ENCODE measurements at places on chromosomes 2 and 18.

DNA sequence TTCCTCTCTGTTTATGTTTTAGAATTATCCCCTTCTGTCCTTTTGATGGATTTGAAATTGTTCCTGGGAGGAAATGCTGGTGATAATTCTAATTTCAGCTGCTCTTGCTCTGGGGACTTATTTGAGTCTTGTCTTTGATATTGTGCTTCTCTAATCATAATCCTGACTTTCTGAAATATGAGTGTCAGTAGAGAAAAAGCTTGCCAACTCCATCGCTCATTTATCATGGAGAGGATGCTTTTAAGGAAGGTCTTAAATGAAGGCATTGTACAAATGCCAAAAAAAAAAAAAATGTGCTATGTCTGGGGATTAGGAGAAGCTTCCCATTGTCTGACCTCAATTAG, 159.5 kb downstream of the NYAP2 start:
- H3K4me1 ChIP-seq, result no peaks in the 10 kb centered on the region
- H3K27ac ChIP-seq, result no peak overlapping the region
- peaks cover 25% of the 10 kb centered on the region for H3K27me3 ChIP-seq
- H3K4me3 ChIP-seq, result no peak overlapping the region
- ATAC-seq, result no peak

- peak; percentile 65 for ATAC-seq
- no peak overlapping the region for H3K4me3 ChIP-seq
- peaks cover 1% of the 10 kb centered on the region for H3K36me3 ChIP-seq
These were observed 138.0 kb downstream of the CTIF start for GRCh38 chr18:48676756-48677368.

- H3K4me1 ChIP-seq, result peaks cover 18% of the 10 kb centered on the region
- ATAC-seq, result no peak
- H3K4me3 ChIP-seq, result peak overlapping the region; percentile 95
- H3K36me3 ChIP-seq, result peaks cover 11% of the 10 kb centered on the region
- peak overlapping the region; percentile 89 for H3K27ac ChIP-seq
These were observed 1.1 kb upstream of the CEP192 start for GRCh38 chr18:12990123-12990475.

GRCh38 chr18:26003817-26004216, 86.6 kb downstream of the SS18 start:
- no peaks in the 10 kb centered on the region for H3K4me1 ChIP-seq
- H3K27ac ChIP-seq, result no peak overlapping the region

DNA sequence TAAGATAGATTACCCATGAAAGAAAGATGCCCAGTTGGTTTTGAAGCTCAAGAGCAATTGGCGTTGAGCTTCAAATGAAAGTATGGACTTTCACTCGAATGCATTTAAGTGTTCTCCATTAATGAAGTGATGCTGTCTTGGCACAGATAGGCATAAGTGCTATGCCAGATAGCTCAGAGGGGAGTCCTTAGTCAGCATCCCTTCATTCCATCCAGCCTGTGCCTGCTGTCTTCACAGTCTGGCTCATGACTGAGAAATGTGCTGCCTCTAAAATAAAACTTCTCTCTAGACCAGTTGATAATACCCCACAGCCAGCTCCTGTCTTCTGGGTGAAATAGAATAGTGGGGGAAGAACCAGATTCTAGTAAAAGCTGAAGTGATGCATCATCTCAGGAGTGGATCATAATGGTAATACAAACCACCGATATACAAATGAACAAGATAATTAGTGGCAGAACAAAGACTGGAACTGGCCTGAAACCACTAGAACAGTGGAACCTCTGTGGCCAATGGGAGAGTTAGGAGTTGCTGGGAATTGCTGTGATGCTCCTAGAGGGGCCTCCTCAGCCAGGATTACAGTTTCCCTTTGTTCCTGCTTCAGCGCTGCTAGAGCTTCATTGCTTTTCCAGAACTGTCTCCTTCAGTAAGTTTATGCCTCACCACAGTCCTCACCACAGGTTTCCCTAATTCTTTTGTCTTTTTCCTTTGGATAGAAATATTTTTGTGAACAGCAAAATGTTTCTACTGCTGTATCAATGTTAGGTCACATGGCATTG, 359.3 kb downstream of the KIAA1328 start:
- no peak overlapping the region for H3K27ac ChIP-seq
- ATAC-seq, result no peak
- no peaks in the 10 kb centered on the region for H3K36me3 ChIP-seq
- no peaks in the 10 kb centered on the region for H3K27me3 ChIP-seq
- H3K4me3 ChIP-seq, result no peak overlapping the region

- H3K27me3 ChIP-seq, result peaks cover 29% of the 10 kb centered on the region
- H3K27ac ChIP-seq, result no peak overlapping the region
- no peak for ATAC-seq
- no peak overlapping the region for H3K4me3 ChIP-seq
- peaks cover 7% of the 10 kb centered on the region for H3K4me1 ChIP-seq
These were observed 3.7 kb upstream of the LRRFIP1 start for GRCh38 chr2:237623428-237624403.

DNA sequence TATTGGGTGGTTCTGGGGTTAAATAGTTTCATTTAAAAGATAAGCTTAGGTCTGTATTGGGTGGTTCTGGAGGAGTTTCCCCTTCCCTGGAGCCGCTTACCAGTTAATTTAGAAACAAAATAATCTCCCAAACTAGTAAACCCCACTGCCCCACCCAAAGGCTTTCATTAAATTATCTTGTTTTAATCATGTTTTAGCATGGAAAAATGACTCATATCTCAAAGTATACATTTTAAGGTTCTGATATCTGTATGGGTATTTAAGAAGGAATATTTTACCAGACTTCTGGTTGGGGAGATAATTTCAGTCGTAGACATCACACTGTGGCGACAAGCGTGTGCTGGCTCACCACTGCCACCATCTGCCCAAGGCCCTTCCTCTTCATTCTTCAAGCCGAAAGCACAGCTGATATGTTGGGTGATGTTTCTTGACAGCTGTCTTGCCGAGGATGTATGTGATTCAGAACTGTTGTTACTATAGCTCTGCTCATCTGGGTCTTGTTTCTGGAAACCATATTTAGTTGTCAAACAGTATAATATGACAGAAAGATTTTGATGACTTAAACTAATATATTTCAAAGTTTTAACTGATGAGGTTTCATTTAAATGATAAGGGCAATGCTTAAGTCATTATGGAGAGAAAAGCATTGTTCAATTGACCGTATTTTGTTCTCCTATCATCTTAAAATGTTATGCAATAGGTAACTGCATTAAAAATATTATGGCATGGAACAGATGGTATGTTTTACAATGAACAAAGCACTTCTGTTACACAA, 5.1 kb downstream of the FIGLA start:
- no peaks in the 10 kb centered on the region for H3K36me3 ChIP-seq
- ATAC-seq, result peak; percentile 65
- H3K27me3 ChIP-seq, result peaks cover 27% of the 10 kb centered on the region
- H3K4me3 ChIP-seq, result no peak overlapping the region
- no peak overlapping the region for H3K27ac ChIP-seq

DNA sequence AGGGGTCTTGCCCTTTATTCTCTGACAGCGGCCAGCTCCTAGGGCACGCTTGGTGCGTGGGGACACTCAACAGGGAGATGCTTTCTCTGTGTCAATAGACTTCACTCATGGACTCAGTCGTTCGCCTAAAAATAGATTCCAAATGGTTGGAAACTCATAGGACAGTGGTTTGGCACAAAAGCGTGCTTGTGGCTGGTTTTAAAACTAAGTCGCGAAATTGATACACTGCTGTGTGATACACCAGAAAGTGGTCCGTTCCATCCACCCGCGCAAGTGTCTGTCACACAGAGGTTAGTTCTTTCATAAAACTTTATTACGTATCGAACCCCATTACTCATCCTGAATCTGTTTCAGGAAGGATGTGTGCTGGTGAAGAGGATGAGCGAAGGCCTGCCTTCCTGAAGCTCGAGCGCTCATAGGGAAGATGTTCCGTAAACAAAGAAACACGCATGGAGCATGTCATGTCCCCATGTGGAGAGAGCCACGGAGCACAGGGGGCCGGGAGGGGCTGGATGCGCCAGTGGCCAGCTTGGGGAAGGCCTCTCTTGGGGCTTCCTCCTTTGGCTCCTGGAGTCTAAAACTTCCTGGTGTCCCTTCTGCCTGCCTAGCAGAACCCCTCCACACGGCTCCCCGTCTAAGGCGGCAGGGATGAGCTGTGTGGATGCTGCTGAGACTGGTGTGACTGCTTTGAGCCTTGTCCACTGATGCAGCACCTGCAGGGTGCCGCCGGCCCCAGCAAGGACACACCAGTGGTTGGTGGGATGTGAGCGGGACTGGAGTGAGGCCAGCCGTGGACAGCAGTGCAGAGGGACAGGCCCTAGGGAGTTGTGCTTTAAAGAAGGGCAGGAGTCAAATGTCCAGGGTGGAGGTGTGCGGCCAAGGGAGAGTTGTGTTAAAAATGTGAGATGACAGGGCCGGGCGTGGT, 207.2 kb downstream of the GBX2 start:
- H3K4me3 ChIP-seq, result no peak overlapping the region
- ATAC-seq, result no peak
- no peaks in the 10 kb centered on the region for H3K27me3 ChIP-seq
- H3K27ac ChIP-seq, result no peak overlapping the region
- no peaks in the 10 kb centered on the region for H3K36me3 ChIP-seq

DNA sequence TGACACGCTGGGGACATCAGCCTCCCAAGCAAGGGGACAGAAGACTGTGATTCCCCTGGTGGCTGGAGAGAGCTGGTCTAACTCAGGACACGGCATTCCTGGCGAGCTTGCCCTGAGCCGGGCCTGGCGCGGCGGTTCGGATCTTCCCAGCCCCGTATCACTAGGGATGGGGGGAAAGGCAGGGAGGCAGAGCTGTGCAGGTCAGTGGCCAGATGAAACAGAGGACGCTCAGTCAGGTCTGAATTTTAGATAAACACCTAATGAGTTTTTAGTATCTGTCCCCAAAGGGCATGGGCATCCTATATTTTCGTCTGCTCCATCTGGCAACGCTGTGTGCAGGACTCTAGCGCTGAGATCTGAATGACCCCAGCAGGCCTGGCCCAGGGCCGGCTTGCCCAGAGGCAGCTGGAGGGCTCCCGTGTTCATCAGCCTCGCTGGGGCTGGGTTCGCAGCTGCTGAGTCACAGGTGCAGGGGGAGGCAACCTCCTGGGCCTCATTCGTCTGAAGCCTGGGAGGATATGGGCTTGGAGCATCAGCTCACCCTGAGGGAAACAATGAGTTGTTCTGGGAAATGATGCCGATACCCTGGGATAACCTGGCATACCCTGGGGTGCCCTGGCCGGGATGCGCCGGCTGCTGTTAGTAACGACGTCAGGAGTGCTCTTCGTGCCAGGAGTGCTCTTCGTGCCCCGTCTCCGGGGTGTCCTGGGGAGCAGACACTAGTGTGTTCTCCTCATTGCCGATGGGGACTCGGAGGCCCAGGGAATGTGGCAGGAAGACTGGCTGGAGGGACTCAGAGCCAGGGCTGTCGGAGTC, 48.1 kb upstream of the HPCAL1 start:
- ATAC-seq, result no peak
- peaks cover 27% of the 10 kb centered on the region for H3K27me3 ChIP-seq
- H3K4me1 ChIP-seq, result no peaks in the 10 kb centered on the region
- H3K27ac ChIP-seq, result no peak overlapping the region
- H3K36me3 ChIP-seq, result peaks cover 6% of the 10 kb centered on the region

DNA sequence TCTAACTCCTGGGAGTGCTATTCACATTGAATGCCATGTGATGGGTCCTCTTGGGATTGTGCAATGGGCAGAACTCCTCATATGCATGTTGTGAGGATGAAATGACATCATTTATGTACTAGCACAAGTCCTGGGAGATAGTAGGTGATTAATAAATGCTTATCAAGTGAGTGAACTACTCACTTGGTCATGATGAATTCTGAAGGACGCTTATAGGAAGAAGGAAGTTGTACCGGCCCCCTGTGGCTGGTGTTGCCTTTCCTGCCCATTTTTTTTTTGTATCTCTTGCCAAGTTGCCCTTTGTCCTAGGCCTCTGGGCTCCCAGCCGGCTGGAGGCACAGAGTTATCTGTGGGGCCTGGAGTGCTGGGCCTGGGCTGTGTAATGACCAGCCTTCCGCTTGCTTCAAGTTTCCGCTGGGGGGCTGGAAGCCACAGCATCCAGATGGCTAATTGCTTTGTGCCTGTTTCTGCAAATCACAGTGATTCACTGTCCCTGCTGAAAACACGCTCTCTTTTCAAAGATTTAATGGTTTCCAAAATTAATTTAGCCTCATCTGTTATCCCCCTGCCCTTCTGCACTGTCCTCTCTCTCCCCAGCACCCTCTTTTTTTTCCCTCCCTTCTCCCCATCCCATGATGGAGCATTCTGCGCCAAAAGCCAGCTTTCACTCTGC, 33.7 kb upstream of the MRPL33 start:
- H3K36me3 ChIP-seq, result no peaks in the 10 kb centered on the region
- ATAC-seq, result no peak
- peaks cover 50% of the 10 kb centered on the region for H3K27me3 ChIP-seq
- no peak overlapping the region for H3K4me3 ChIP-seq

DNA sequence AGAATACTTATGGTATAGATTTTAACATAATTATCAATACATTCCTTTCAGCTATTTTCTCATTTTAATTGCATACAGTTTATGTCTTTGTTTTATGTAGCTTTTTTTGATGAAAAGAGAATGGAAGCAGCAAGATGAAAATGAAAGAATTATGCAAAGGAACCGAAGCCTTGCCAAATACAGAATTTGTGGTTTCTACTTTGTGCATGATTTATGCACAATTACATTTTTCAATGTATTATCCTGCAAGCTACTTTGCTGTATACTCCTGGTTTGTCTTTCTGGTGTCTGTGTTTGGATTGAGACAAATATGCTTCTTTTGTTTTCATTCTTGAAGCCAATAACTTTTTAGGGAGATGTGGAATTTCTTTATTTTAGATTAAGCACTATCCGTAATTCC, 1642.6 kb upstream of the CELF4 start:
- H3K27ac ChIP-seq, result no peak overlapping the region
- H3K4me3 ChIP-seq, result no peak overlapping the region
- ATAC-seq, result no peak
- no peaks in the 10 kb centered on the region for H3K4me1 ChIP-seq

DNA sequence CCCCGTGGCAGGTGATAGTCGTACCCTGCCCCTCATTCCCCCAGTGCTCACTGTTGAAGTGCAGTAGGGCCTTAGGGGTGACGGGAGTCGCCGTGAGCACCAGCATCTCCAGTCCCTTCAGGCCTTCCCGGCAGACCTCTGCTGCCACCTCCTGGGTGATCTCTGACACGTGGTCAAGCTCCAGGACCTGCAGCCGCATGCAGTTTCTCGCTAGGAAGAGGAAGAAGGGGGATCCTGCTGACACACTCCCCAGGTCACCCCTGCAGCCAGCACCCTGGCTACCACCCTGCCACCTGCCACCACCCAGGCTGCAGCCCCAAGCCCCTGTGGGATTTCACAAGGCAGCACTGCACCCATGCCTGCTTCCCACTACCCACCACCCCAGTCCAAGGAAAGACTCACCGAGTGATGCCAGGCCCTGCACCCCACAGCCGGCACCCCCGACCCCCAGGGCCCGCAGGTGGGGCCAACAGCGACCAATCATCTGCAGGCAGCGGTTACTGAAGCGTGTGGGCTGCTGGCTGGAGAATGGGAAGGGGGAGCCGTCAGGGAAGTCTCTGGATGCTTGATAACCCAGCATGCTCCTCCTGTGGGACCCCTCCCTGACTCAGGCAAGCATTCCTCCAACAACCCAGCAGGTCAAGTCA, 23.8 kb downstream of the FBXO41 start:
- H3K36me3 ChIP-seq, result peaks cover 32% of the 10 kb centered on the region
- no peak overlapping the region for H3K27ac ChIP-seq
- ATAC-seq, result no peak
- H3K4me3 ChIP-seq, result no peak overlapping the region
- no peaks in the 10 kb centered on the region for H3K27me3 ChIP-seq
